Activated effector memory CD4-positive, alpha-beta T cell treated with Interleukin-2 at 50 U/mL for 16 hours (primary cell): ENCODE measurements at places on chromosomes 6 and 20.

GRCh38 chr6:168558686-168559085, 117.7 kb downstream of the SMOC2 start:
- DNase-seq: no peak

- no peak for DNase-seq
Measured at GRCh38 chr6:53326372-53327016, 22.3 kb downstream of the ELOVL5 start.

- no peak for DNase-seq
Measured at GRCh38 chr20:13670160-13670559, 31.4 kb upstream of the TASP1 start.

- no peak for DNase-seq
Measured at GRCh38 chr20:58877976-58878360, 25.5 kb downstream of the GNAS start.

DNA sequence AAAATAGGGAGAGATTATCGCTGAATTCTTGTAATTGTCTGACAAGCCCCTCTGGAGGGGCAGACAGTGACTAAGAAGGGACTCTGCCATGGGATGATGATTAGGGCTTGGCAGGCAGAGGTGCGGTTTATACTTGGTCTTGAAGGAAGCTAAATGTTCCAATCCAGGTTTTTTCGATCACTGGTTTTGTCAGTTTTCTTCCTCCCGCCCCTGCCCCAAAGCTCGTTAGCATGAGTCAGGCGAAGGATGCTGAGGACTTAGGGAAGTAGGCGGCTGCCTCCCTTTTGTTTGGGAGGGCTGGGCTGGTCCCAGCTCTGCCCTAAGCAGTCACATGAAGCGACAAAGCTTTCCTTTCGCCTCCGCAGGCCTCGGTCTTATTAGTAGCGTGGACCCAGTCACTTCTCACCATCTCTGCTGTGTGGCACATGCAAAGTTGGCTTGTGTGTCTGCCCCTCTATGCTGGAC, 314.2 kb downstream of the CDC5L start:
- no peak for DNase-seq

DNA sequence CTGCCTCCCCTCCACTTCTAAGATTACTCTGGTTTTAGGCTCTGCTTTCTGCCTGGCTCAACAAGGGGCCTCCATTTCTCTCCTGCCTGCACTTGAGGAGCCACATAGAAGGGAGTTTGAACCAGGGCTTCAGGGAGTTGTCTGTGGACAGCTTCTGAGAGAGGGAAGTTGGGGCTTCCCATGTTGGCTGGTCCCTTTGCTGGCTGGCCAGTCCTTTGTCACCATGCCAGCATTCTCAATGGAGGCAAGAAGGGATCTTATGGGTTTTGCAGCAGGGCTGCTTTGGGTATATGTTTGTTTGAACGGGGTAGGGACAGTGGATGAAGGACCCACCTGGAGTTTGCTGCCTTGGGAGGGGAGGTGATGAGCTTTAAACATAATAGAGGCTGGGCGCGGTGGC, 124.9 kb downstream of the CARMIL1 start:
- no peak for DNase-seq

DNA sequence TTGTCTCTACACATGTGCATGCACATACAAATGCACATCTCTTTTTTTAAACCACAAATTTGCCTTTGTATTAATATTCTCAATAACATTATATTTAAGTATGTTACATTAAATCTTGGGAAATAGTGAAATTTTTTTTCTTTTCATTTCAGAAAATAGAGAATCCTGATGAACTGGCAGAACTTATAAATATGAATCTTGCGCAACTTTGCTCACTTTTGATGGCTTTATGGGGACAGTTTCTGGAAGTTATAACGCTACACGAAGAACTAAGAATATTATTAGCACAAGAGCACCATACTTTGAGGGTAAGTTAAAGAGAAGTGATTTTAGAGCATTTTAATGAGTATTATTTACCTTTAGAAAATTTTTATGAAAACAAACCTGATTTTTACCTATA, 64.2 kb upstream of the SDHAF4 start:
- no peak for DNase-seq

DNA sequence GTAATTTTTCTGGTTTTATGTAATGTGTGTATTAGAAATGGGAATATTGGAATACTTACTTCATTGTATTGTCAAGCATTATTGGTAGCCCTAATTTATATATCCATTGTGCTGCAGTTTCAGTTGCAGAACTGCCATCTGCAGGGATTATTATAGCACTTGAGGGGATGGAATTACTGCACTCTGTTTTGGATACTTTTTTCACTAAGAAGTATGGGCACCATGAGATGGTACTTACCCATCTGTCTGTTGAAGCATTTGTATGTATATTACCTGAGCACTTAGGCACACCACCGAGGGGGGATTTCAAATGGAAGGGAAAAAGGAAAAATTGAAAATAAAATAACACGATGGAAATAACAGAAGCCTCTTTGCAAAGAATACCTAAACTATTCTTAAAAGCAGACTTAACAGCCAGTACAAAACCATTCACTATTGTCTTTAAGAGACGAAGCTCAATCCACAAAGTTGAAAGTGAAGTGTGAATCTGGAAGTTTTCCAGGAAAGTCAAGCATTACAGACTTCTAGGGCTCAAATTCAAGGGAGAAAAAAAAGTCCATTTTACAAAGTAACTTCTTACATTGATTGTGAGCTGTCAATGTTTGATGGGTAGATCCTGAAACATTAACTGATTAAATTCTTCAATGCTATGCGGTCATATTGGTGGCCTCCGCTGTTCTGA, 318.7 kb downstream of the SOX4 start:
- no peak for DNase-seq
